Left forelimb (tissue), 1 donor: ENCODE measurements at places on chromosomes 7 and 10.
A peak's percentile ranks its signal among the peaks of the same experiment; 100 is the strongest.

DNA sequence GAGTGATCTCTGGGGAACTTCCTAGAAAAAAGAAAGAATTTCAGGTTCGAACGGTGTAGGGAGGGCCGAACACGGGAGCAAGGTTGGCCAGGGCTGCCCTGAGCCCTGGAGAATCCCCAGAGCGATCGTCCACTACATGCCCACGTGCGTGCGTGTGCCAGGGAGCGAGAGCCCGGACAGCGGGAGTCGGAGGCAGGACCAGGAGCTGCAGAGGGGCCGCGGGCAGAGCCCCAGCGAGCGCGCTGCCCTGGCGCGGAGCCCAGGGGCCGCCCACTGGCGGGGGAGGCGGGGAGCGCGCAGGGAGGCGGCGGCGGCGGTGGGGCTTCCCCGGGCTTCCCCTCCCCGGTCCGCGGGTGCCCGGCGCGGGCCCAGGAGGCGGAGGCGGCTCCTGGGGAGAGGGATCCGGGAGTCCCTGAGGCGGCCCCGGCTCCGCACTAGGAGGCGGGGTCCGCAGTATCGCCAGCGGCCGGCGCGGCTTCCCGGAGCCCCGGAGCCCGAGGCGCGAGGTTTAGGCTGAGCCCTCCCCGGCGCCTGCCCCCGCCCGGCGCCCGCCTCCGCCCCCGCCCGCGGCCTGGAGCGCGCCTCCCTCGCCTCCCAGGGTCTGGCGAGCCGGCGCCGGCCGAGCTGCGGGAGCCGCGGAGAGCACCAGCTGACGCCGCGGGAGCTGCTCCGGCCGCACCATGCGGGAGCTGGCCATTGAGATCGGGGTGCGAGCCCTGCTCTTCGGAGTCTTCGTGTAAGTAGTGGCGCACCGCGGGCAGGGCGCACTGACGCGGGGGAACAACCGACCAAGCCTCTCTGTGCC lies at the start of gene PLPP4:
Gene PLPP4, plus strand, starts transcription at position 602 of the 805 bp plus-strand sequence. Its CDS starts 79 bp downstream, at position 681.
- no peak for DNase-seq

GRCh38 chr7:143387156-143387975 lies 6.2 kb downstream of the ZYX start:
- DNase-seq: no peak

DNA sequence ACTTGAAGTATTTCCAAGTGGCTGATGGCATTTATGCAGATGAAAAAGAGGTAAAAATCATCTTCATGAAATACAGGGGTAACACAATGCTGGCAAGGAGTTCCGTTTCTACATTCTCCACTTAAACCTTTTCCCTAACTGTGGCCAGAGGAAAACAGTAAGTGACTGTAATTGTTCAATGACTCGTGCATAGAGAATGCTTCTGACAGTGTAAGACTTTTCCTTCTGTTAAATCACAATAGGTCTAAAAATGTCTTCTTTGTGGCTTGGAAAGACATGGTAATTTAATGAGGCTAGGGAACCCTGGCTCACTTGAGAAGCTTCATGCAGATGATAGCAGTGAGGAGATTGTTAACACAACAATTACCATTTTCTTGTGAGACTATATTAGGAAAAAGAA lies 50.3 kb upstream of the RSU1 start:
- no peak for DNase-seq

- no peak for DNase-seq
Measured at GRCh38 chr10:29702273-29703164, 67.7 kb upstream of the SVIL start.

DNA sequence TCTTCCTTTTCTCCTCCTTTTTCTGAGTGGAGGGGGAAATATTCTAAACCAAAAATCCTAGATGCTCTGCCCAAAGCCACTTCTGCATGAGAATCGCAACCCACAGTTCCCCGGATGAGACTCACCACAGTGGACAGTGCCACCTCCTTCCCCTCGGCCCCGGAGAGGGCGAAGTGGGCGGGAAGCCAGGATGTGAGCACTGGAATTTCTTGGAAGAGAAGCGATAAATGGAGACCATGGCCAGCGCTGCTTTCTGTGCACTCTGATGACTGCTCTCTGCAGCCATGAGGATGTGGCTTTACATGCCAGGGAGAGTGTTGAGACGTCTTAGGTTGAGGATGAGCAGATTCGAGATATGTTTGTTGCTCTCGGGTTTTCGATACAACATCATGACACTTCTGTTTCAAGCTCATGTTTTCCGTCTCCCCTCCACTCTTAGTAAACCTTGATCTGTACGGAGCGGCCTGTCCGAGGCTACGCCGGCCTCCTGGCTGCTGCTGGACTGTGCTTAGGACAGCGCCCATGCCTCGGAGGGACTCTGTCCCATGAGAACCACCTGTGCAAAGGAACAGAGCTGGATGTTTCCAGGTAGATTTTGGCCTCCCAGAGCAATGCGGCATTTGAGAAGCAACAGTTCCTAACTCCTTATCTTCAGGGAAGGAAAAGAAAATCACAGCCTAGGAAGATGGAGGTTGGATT lies 414.6 kb upstream of the FOXK1 start:
- DNase-seq: peak; percentile 60

- DNase-seq: no peak
Measured at GRCh38 chr10:62248465-62248864, 20.2 kb downstream of the RTKN2 start.
